ENCODE measurements at places on chromosomes 13 and 19.
A peak's percentile ranks its signal among the peaks of the same experiment; 100 is the strongest.

DNA sequence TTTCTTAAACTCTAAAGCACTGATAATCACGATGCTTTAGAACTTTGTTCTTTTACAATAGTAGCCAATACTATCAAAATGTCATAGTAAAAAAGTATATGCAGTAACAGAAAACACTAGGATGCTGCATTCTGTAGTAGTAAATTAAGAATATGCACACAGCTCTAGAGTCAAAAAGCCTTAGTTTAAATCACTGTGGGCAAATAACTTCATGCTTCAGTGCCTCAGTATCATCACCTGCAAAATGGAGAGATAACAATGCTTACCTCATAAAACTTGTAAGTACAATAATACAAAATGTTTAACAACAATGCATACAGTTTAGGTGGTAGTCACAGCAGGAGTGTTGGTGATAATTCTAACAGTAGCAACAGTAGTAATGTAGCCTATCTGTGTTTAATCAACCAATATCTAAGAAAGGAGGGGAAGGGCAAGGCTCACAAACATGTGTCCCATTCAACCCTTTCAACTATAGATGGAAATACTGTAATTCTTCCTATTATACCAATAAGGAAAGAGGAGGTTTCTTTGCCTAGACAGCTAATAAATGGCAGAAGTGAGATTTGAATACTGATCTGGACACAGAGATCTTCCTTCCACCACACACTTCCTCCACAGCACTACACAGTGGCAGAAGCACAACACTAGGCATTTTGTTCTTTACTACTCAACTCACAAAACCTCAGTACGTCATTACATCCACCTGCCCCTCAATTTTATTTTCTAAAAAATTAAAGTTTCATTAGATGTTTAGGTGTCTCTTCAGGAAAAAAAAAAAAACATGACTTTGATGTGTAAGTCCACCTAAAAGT, 4.6 kb downstream of the RBM26 start:
- DNase-seq: no peak

DNA sequence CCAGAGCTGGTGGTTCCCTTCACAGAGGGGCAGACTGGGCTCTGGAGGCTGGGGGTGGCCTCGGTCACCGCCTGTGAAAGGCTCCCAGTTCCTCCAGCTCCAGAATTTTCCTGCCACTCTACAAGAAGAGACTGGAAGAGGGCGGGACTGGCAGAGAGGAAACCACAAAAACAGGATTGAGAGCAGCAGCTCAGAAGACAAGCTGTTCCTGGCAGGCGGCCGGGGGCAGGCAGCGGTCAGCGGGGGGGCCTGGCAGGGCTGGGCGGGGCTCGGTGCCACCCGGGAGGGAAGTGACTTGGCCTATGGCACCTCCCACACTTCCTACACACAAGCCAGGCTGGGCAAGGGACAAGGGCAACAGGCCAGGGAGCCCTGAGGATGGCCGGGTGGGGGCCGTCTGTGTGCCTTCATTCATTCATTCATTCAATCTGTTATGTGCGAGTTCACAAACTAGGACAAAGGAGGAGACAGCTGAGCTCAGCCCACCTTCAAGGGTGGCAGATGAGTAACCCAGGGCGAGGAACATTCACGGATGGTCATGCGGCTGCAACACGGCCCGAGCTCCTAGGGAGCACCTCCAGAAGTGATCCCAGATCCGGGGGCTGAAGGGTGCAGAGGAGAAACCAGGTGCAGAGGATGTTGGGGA, 16.9 kb upstream of the BTBD2 start:
- no peak for DNase-seq

- peak; percentile 21 for DNase-seq
Observed at GRCh38 chr13:75587679-75588078, 38.1 kb downstream of the UCHL3 start.

- no peak for DNase-seq
Observed at GRCh38 chr13:99256283-99256682, 1.9 kb downstream of the GPR18 start.

- no peak for DNase-seq
Observed at GRCh38 chr19:38830039-38830733, 1.4 kb downstream of the ECH1 start.

- no peak for DNase-seq
Observed at GRCh38 chr19:58262922-58263296, 15.8 kb upstream of the ZNF8 start.

DNA sequence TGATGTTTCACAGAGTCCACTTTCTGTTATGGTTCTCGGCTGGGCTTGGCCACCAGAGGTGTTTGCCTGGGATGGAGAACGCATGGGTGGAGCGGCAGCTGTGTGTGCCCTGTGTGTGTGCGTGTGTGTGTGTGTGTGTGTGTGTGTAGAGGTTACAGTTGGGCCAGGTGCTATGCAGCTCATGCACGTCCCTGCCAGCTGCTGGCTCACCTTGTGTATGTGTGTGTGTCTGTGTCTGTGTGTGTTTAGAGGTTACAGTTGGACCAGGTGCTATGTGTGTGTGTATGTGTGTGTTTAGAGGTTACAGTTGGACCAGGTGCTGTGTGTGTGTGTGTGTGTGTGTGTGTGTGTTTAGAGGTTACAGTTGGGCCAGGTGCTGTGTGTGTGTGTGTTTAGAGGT, 33.0 kb upstream of the PEG3 start:
- no peak for DNase-seq

GRCh38 chr19:7504684-7505083, 11.2 kb upstream of the ZNF358 start:
- DNase-seq: no peak

All from HepG2 (cell line).